Stimulated activated CD8-positive, alpha-beta memory T cell treated with anti-CD3 and anti-CD28 coated beads, Interleukin-15, amount 100 ng/mL, for 48 hours (primary cell): ENCODE measurements at places on chromosomes 5 and 9.

GRCh38 chr9:77546376-77546950 is 101.7 kb downstream of the GNA14 start:
- DNase-seq: no peak

DNA sequence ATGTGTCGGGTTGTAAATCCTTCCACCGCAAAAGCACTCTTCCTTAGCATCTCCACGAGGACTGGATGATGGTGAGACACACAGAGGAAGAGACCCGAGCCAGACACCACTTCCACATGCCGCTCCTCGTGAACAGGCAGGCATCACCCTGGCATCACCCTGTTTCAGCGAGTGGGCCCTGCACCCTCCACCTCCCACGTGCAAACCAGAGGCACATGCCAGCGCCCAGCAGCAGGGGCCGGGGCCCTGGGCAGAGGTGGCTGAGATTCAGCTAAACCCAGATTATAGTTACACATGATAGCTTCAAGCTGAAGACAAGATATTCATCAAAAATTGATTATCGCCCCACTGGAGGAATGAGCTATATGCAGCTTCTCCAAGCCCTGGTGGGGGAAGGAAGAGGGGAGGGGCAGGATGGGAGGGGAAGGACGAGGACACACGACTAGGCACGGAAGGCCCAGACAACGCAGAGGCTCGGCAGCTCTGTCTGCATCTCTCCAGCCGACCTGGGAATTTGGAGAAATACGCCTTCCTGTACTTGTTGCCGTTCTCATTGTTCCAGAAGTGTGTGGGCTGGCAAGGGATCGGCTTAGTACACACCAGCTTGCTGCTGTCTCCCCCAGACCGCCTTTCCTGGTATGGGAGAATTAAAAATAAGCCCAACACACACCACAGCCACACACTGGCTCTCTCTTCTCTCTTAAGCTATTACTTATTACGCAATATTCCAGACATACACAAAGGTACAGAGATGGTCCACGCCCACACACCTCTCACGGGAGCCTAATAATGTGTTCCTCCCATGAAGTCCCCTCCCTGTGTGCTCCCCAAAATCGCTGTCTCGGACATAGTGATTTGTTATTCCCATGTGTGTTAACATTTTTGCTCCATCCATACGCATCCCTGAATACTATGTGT is 50.4 kb upstream of the ZNF354A start:
- DNase-seq: no peak

- no peak for DNase-seq
Observed at GRCh38 chr9:113621309-113621791, 157.8 kb downstream of the RGS3 start.

DNA sequence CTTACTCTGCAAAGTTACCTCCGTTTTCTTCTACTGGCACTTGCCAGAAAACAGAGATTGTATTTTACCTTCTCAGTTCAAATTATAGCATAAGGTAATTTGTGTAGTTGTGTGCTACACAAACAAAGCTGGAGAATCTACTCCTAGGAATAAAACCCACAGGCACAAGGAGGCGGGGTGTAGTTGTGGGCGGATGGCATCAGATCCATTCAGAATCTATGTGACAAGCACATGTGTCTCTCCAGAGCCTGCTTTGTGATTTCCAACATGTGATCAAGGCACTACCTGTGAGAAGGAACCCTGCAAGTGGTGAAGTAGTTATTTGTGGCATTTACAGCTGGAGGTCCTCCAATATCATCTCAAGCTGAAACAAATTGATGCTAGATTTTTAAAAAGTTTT is 39.0 kb downstream of the GAS1 start:
- no peak for DNase-seq

DNA sequence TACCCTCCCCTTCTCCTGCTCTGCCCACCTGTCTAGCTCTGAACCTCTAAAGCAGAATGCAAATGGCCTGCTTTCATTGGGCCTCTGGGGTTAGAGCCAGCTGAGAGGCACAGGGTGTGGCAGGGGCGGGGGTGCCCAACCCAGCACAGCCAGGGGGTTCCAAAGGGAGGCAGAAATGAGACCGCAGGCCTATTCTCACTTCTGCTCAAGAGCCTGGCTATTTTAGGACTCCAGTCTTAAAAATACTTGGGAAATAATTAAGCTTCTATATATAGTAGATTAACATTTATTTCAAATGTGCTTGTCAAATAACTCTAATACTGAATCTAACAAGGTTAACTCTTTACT is 5.7 kb downstream of the QSOX2 start:
- DNase-seq: no peak

GRCh38 chr9:84698323-84698722 is 28.8 kb downstream of the NTRK2 start:
- no peak for DNase-seq

- DNase-seq: no peak
Observed at GRCh38 chr9:91783411-91783810, 166.6 kb downstream of the ROR2 start.
